Cerebellar nuclear complex (tissue), 1 donor: ENCODE measurements at places on chromosomes 2 and 18.

DNA sequence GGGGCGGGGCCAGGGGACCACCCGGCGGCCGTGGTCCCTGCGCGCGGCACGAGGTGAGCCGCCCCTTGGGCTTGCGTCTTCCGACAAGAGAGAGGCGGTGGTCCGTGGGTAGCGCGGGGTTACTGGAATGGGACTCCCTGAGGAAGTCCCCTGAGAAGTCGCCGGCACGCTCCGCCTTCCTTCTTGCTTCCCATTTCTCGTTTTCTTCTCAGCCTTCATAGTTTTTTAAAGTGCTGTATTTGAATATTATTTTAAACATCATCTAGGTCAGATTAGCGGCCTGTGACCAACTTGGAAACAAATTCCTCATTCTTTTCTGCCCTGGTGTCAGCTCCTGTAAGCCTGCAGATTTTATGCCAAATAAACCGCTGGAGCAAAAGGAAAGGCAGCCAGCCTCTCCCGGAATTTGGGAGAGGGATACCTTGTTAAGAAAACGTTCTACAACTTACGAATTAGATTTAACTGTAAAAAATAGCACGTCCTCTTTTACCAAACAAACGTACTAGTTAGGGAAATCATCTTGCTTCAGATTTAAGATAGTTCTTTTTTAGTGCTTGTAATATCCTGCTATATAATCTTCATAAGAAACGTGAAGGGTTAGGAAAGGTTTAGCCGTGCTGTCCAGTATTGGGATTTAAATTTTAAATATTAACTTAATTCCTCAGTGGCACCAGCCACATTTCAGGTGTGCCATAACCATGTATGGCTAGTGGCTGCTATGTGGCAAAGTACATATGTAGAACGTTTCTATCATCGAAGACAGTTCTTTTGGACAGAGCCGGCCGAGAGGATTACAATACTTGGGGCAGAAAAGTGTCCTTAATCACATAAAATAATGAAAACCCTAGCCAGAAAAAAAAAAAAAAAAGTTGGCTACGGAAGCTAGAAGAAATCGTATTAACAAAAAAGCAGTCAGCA is 628 bp upstream of the PTPN2 start:
- no peak for DNase-seq

GRCh38 chr18:74611765-74612164 is 14.1 kb downstream of the ZNF407 start:
- no peak for DNase-seq

DNA sequence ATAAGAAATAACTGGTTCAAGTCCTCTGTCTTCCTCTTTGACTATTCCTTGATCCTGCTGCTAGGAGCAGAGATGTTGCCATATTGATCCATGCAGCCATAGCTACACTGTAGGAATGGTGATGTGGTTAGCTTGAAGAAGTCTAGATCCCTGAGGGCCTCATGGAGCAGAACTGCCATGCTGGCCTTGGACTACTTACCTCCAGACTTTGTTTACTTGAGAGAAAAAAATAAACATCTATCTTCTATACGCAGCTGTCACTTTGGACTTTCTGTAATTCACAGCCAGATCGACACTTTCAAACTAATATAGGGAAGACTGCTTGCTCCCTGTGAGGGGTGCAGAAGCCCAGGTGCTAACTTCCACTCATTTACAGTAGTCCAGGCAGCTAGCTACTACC is 84.5 kb upstream of the NFU1 start:
- DNase-seq, result no peak

DNA sequence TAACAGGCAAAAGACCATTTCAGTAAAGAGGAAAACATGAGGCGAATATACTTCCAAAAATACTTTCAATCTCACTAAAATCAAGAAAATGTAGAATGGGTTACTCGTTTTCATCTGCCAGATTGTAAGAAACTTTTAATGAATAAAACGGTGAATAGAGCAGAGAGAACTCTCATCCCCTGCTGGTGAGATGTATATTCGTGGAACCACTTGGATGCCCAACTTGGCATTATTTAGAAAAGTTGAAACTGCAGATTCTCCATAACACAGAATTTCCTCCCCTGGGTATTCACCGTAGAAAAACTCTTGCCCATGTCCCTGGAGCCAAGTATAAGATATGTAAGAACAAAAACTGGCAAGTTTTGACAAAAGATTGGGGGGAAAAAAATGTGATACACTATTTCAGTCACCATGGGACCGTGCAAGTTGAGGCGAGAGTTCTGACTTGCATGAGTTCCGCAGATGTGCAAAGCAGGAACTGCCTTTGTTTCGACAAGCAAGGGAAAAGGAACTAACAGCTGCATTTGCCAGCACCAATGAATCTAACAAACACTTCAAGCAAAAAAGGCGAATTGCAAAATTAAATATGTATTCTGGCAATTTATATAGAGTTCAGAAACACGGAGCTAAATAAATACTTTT is 14.8 kb downstream of the TIMM21 start:
- DNase-seq, result no peak

DNA sequence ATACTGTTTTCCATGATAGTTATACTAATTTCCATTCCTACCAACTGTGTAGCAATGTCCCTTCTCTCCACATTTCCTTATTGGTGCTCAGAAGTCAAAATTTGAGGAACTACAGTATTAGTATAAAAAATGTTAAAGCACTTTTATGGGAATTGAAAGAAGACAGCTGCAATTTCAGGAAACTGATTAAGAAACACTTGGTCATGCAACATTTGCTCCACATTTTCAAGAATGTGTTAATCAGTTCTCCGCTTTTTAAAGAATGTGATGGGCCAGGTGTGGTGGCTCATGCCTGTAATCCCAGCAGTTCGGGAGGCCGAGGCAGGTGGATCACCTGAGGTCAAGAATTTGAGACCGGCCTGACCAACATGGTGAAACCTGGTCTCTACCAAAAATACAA is 33.6 kb upstream of the MGAT4A start:
- no peak for DNase-seq

GRCh38 chr2:96860065-96861029 is 2.5 kb upstream of the ANKRD39 start:
- no peak for DNase-seq

GRCh38 chr18:58605027-58606020 is 23.6 kb downstream of the ALPK2 start:
- DNase-seq, result no peak

GRCh38 chr2:11398750-11399437 is 54.5 kb upstream of the ROCK2 start:
- no peak for DNase-seq

- DNase-seq, result no peak
Observed at GRCh38 chr2:123513351-123513750, 511.7 kb upstream of the CNTNAP5 start.

DNA sequence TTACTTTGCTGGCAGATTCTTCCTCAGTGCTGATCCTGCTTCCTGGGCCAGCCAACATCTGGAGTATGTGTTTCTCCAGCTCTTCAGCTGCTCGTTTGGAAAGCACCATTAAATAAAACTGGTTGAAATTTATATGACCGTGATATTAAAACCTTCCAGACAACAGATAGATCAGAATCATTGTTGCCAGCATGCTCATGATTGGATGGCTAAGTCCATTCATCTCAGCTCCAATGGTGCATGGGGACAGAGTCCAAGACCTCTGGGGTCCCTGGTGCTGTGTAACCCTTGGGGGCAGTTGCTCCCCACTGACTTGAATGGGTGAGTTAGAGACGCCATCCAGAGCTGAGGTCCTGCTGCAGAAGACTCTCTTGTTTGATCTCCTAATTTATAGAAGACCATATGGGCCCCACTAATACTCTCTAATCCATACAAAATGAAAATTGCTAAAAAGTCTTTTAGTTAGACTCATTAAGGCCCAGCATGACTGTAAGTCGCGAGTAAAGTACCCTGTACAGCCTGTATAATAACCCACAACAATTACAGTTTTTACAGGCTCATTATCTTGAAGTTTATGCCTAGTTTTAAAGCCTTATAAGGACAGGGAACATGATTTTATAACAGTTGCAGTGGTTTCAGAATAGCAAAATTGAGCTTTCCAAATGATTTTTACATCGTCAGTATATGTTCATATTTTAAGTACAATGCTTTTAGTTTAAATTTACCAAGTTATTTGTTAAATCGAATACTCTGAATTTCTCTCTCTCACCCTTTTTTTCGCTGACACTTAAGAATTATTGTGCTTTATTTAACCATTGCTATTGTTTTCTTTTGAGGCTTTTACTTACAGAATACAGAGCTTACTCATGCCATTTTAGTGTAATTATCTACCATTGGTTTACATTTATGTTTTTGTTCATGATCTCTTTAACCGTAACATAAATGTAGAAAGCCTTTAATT is 60.0 kb downstream of the CABLES1 start:
- no peak for DNase-seq

GRCh38 chr2:240166761-240167587 is 26.5 kb upstream of the OTOS start:
- no peak for DNase-seq

DNA sequence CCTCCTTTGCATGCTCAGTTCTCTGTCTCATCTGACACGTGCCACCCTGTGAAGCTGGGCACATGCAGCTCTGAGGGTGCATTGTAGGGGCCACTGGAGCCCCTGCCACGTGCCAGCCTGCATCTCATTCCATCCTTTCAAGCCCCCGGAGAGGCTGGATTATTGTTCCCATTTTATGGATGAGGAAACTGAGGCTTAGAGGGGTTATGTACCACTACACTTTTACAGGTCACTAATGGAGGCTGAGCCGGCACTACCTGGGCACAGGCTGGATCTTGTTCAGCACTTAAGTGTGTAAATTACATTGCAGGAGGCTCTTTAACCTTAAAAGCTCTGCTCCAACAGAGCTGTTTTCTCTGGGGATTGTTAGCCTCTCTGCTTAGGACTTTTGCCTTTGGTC is 47.5 kb downstream of the KCNIP3 start:
- DNase-seq, result no peak

- DNase-seq, result no peak
Observed at GRCh38 chr2:178990533-178991241, 59.2 kb downstream of the CCDC141 start.

DNA sequence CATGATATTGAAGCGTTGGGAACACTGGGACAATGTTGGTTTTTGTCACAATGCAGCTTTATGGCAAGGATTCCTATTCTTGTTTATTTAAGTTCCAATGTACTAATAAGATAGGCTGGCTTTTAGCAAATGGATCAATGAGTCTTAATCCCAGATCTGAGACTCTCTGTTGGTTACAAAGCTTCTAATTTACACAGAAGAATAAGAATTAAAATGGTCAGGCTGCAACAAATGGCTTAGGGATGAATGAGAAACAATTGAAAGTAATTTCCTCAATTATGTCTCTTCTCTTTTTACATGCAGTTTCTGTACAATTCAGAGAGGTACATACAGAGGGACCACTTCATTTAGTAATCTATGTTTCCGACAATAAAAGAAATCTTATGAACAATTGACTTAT is 640.4 kb downstream of the NRXN1 start:
- no peak for DNase-seq

- no peak for DNase-seq
Observed at GRCh38 chr2:57443973-57444521, 602.6 kb upstream of the VRK2 start.

DNA sequence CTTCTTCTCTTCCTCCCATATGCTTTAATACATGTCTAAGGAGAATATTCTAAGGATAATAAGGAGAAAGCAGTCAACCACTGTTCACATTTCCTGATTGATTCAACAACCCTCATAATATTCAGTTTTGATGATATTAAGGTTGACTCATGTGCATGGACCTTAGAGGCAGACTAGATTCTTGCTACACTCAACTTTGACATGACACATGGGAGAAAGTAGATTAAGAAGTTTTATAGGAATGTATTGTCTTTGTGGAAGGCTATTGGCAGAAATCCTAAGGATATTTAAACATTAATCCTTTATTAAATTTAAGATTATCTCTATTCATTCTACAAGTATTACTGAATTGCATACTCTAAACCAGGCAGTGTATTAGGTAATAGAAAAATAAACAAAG is 309.1 kb upstream of the CYRIA start:
- DNase-seq, result no peak

DNA sequence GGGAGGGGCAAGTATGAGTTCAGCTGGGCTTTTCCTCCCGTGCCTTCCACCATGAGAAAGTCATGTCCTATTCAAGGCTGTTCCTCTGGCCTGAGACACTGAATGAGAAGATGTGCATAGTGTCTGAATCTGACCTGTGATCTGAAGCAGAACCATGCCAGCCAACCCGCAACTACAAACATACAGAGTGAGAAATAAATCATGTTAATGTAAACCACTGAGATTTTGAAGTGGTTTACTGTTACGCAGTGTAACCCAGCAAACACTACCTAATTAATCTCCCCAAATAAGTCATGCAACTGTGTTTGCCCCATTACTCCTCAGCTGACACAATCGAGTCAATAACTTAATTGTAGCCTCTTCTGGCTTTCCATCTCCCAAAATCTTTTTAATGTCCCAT is 49.2 kb downstream of the METTL4 start:
- no peak for DNase-seq
